ENCODE measurements at places on chromosomes 5 and 9.

DNA sequence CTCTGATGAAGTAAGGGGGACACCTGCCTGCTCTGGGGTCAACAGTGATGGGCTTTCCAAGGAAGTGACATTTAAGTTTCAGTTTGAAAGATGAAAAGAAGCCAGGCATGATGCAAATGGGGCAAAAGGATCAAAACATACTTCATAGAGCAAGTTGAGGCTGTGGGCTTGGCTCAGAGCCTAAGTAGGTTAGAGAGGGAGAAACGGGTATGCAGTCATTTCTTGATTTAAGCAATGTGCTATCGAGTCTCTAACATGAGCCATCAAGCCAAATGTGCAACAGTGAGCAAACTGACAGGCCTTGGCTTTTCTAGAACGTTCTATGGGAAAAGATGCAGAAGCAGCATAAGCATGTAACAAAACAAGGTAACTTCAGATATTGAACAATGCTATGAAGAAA lies 80.6 kb downstream of the ADRB2 start:
- no peak for DNase-seq

GRCh38 chr5:37211661-37212060 lies 37.5 kb downstream of the CPLANE1 start:
- DNase-seq, result no peak

- no peak for DNase-seq
These were observed 5.4 kb upstream of the DOCK8 start for GRCh38 chr9:209143-209758.

GRCh38 chr5:164748861-164749260 lies 1243.4 kb downstream of the MAT2B start:
- no peak for DNase-seq

DNA sequence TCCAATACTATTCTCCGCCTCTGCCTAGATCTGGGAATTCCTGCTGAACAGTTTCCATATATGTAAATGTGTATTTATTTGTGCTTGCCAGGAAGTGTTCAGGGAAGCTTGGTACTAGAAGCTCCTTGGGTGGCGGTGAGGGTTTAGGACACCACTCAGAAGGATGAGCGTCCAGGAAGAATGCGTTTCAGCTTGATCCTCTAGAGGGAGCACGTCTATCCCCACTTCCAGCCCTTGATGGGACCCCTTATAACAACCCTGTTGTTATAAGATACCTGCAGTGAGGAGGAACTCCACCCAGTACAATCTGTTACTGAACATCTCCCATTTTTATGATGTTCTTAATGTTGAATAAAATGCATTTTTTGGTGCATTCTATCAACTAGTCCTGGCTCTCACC lies 88.9 kb downstream of the CYFIP2 start:
- DNase-seq, result no peak

DNA sequence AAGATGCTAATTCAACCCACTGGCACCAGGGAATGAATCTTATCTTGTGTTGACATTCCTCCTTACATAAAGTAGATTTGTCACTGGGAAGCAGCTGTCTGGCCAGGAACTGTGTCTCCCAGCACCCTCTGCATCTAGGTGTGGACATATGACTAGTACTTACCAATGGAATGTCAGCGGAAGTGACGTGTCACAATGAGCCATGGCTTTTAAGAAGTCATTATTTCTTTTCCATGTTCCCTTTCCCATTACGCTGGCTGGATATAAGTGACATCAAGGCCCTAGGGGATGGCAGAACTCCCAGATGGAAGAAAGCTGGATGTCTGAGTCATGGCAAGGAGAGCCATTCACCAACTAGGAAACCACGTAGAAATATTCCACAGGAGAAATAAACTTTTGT lies 84.7 kb upstream of the MAST4 start:
- DNase-seq, result no peak

GRCh38 chr5:55994495-55994997 lies at the start of gene IL6ST:
Gene IL6ST (minus strand): TSS chr5:55994963. CDS start chr5:55976278, 18,685 bp downstream.
- no peak for DNase-seq

GRCh38 chr5:139696894-139697658 lies 48.9 kb downstream of the CXXC5 start:
- DNase-seq, result no peak

DNA sequence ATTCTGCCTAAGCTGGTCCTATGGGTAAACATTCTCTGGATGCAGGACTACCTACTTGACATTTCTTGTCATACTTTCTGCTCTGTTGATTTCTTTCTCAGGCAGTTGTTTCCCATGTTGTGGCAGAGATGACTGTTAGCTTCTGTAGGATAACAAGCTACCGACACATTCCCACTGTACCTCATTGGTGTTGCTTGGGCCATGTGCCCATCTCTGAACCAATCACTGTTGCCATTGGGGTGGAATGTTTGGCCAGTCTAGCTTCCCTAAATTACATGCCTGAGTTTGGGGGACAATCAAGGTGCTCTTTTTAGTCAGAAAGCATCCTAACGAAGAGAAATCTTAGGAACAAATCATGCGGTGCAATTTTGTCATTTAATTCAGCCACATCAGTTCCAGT lies 212.0 kb downstream of the KDM4C start:
- DNase-seq, result no peak

DNA sequence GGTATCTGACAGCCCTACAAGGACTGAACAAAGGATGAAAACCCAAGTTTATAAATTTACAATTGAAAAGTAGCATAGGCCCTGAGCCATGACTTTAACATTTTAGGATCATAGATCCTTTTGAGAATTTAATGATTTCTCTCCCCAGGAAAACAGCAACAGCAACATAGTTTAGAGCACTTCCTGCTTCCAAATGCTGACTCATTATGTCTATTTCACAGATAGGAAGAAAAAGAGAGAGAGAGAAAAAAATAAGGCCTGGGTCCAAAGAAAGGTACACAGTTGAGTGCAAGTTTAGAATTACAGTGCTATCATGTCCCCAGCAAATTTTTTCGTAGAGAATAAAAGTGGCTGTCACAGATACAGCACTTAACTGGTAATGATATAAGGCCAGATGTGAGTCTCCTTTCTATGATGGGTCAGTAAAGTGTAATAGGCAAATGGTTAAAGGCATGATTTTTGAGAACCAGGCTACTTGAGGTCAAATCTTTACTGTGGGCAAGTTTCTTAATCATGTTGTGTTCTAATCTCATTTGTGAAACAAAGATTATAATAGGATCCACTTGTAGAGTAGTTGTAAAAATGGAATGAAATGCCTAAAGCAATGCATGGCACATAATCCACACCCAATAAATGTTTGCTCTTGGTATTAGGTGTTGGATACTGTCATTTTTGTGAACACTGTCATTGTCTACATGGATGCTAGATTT lies 12.3 kb upstream of the PPP2R2B start:
- no peak for DNase-seq

DNA sequence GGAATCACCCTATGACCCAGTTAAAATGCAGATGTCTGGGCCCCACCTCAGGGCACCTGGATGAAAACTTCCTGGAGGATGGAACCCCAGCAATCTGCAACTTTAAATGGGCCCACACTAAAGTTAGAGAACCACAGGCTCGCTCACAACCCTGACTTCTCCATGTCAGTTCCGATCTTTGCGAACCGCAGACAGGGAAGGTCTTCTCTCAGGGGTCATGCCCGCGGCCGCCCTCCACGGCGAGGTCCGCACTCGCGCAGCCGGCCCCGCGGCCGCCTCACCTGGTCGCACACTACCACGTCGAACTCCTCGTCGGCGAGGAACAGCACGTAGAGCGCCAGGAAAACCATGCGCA lies 499 bp downstream of the ALG2 start:
- no peak for DNase-seq

GRCh38 chr5:140563596-140563995 lies 802 bp downstream of the APBB3 start:
- no peak for DNase-seq

GRCh38 chr9:128148509-128149000 lies 698 bp upstream of the LCN2 start:
- no peak for DNase-seq

DNA sequence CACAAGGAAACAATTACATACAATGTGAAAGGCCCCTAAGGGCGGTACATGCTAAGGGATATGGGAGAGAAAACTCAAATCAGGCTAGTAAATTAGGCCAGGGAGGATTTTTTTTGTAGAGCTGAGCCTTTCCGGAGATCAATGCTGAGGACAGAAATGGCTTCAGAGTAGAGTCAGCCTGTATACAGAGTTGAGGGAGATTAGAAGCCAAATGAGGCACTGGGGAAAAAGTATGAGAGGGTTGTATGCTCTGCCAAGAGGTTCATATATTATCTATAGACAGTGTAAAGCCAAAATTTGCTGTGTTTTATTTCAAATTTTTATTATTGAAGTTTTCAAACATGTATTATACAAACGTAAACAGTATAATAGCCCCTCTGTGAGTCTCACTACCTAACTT lies 103.1 kb downstream of the BNC2 start:
- DNase-seq, result no peak

- no peak for DNase-seq
These were observed 35.9 kb upstream of the HSPA9 start for GRCh38 chr5:138610918-138611677.

GRCh38 chr5:10662661-10663488 lies 98.2 kb downstream of the DAP start:
- no peak for DNase-seq

- DNase-seq, result no peak
These were observed 7.6 kb upstream of the PSMD5 start for GRCh38 chr9:120850315-120850714.

DNA sequence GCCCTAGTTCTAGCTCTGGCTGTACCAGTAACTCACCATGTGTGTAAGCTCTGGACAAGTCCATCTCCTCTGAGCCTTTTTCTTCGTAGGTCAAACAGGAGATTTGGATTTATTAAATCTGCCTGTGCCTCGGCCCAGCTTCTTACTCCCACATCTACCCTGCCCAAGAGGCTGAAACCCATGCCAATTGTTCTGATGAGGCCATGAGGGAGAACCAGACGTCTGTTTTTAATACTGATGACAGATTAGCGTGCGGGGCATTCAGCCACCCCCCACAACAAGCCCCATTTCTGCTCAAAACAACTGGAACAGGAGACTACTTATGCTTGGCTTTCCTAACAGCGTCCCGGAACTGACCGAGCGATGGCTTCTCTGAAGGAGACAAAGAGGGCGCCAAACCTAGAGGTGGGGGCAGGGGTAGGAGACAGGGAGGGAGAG lies 81.2 kb upstream of the TRIM32 start:
- no peak for DNase-seq

DNA sequence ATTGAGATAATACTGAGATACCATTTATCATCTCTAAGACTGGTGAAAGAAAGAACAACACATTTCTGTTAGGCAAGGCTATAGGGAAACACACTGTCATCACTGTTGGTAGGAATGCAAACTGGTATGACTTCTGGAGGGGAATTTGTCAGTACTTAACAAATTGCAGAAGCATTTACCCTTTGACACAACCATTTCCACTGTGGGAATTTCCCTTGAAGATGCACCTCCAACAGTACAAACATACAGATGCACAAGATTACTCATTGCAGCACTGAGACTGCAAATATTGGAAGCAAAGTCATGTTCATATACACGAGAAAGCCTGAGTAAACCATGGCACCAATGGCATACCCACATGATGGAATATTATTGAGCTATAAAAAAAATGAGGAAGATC lies 17.6 kb downstream of the GM2A start:
- no peak for DNase-seq

GRCh38 chr9:130287736-130288135 lies 22.2 kb downstream of the HMCN2 start:
- no peak for DNase-seq

DNA sequence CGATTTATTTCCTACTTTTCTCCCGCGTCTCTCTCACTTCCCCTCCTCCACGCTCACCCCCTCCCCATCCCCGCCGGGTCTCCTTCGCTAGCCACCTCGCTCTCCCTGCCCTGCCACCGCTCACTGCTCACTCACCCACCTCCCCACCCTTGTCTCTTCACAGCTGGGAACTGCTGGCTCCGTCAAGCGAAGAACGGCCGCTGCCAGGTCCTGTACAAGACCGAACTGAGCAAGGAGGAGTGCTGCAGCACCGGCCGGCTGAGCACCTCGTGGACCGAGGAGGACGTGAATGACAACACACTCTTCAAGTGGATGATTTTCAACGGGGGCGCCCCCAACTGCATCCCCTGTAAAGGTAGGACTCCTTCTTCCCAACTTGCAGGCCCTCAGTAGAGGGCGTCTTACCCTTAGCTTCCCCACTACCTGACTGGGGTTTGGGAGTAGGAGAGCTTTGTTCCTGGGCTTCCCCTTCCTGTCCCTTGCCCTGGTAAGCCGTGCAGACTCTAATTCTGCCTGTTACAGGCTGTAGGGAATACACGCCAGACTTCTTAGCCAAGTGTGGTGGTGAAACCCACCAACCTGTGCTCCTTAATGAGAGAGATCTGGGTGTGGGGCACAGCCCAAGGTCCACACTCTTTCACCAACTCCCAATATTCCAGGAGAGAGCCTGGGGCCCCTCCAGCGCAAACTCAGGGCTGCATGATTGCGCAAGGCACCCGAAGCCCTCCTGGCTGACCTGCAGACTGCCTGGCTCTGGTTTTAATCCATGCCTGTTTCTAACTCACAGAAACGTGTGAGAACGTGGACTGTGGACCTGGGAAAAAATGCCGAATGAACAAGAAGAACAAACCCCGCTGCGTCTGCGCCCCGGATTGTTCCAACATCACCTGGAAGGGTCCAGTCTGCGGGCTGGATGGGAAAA lies 2.5 kb downstream of the FST start:
- DNase-seq, result no peak

GRCh38 chr5:151454166-151454565 lies 6.8 kb downstream of the SLC36A1 start:
- DNase-seq, result no peak

DNA sequence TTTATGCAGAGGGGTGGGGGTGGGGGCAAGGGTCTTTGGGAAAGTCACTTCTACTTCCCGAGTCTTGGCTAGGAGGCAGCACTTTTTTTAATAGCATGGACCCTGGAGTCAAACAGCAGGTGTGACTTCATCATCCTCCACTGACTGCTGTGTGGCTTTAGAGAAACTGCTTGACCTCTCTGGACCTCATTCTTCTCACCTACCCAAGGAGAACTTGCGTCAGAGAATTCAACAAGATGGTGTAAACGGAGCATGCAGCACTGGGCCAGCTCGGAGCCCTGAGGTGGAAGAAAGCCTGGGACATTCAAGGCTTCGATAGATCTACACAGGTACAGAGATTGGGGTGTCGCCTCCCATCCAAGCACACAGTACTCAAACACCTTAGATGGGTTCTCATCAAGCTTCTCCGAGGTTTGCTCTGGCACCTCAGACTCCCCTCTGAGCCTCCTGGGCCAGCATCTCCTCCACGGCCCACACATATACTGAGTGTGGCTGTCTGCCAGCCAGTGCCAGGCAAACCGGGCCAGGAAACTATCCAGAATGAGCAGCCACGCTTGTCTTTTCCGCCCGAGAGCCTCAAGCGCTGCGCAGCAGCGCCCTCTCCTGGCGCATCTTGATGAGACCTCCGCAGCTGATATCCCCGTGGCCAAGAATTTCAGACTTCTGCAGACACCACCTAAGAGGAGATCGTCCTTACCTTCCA lies 4.6 kb upstream of the SLC25A48 start:
- no peak for DNase-seq

- DNase-seq, result no peak
These were observed 1194.4 kb downstream of the DTWD2 start for GRCh38 chr5:117793963-117794362.
